ENCODE measurements at places on chromosomes 3 and 15.

DNA sequence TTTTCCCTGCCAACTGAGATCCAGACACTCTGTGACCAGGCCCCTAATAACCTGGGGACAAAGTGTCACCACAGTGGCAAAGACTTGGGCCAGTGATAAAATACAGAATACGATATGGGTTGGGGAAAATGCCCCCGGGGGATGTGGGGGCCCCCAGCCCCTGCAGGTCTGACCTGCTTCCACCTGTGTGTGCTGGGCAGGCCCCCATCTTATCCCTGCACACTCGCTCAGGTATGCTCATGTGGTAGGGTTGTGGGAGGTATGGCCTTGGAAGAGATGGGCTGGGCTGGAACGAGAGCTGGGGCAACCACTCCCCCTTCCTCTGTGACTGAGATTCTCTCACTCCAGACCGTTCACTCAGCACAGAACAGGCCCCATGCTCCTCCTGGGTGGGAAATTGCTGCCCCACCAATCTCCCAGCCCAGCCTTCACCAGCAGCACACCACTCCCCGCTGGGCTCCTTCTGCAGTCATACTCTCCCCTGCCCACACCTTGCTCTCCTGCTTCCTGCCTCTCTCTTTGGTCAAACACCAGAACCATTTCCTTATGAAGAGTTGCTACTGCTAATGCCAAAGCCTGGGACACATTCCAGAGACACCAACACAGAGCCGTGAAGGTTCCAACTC, 9.6 kb upstream of the CPEB1 start:
- no peak for DNase-seq

GRCh38 chr3:28286595-28286994, 45.2 kb downstream of the CMC1 start:
- no peak for DNase-seq

DNA sequence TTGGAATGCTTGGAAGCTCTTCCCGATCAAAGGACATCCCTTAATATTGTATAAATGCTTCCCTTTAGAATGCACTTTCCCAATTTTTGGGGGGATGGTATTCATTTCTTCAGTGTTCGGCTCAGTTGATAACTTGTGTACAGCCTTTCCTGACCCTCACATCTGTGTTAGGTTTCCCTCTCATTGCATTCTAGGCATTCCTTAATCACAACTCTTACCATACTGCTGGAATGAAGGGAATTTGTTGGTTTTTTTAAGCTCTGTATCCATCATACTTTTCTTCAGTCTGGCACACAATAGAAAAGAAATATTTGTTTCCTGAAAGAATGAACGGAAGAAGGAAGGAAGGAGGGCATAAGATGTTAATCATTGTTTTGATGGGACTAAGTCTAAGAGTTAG, 119.5 kb downstream of the CHST2 start:
- DNase-seq, result no peak

GRCh38 chr3:132343018-132343612, 25.9 kb downstream of the ACP3 start:
- DNase-seq, result no peak

DNA sequence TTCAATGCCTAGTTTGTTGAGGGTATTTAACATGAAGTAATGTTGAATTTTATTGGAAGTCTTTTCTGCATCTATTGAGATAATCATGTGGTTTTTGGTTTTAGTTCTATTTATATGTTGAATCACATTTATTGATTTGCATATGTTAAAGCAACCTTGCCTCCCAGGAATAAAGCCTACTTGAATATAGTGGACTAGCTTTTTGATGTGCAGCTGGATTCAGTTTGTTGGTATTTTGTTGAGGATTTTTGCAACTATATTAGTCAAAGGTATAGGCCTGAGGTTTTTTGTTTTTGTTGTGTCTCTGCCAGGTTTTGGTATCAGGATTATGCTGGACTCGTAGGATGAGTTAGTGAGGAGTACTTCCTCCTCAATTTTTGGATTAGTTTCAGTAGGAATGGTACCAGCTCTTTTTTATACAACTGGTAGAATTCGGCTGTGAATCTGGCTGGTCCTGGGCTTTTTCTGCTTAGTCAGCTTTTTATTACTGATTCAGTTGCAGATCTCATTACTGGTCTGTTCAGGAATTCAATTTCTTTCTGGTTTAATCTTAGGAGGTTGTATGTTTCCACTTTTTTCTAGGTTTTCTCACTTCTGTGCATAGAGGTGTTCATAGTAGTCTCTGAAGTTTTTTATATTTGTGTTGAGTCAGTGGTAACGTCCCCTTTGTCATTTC, 209.8 kb upstream of the RBMS3 start:
- DNase-seq, result no peak

GRCh38 chr3:81740731-81741130, 20.7 kb downstream of the GBE1 start:
- no peak for DNase-seq

DNA sequence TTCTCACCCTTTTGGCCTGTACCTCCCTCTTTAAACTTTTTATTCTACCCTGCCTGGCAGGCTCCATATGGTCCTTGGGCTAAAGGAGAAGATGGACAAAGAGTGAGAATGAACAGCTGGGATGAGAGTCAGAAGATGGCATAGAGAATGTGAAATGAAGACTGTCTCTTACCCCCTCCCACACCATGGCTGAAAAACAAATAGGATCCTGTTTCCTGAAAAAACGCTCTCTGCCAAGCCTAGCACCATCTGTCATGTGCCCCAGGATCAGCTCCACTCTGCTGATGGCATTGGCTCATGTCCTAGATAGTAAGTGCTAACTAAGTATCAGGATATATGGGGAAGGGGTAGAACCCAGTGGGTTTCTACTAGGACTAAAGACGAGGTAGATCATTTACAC, 238.6 kb downstream of the MEX3B start:
- DNase-seq, result no peak

- no peak for DNase-seq
Observed at GRCh38 chr3:194003114-194004057, 132.6 kb upstream of the HES1 start.

DNA sequence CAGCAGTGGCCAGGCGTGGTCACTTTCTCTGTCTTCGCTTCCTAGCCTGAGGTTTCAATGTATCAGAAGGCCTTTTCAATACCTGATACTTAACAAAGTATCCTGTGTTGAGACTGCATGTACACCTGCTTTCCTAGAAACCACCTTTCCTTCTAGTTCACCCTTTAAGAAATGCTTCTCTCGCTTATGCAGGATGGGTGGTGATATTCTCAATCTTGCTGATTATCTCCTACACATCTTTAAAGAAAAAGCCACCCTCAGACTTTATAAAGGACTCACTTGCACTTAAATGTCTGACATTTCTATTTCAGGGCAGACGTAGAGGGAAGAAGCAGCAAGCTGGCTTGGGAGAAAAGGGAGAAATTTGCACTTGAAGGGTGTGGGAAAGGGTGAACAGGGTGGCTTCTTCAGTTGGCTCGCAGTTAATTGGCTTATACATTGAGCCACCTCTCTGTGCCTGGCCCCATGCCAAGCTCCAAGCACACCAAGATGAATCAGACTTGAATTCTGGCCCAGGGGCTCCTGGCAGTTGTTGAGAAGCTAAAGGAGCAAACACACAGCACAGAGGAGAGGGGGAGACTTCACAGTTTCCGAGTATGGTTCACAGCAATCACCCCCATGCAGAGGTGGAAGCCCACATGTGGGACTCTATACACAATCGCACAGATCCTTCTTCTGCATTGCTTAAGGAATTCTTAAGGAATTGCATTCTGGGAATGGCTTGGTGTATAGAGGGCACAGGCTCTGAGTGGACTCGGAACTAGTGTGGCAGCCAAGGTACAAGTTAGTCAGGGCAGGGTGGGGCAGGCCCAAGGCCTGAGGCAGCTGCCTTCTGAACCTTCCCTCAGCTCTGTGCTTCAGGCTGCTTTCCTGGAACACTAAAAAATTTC, 1.3 kb downstream of the ARL6IP5 start:
- DNase-seq, result peak; percentile 54

GRCh38 chr3:13079051-13079450, 5.8 kb upstream of the IQSEC1 start:
- DNase-seq, result no peak

DNA sequence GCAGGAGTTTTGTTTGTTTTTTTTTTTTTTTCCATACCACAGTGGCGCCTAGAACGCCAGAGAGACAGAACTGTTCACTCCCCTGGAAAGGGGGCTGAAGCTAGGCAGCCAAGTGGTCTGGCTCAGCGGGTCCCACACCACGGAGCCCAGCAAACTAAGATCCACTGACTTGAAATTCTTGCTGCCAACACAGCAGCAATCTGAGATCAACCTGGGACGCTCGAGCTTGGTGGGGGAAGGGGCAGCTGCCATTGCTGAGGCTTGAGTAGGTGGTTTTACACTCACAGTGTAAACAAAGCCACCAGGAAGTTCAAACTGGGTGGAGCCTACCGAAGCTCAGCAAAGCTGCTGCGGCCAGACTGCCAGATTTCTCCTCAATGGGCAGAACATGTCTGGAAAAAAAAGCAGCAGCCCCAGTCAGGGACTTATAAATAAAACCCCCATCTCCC, 29.8 kb downstream of the SPICE1 start:
- no peak for DNase-seq

- DNase-seq, result no peak
Observed at GRCh38 chr15:38638811-38639210, 74.2 kb upstream of the RASGRP1 start.

DNA sequence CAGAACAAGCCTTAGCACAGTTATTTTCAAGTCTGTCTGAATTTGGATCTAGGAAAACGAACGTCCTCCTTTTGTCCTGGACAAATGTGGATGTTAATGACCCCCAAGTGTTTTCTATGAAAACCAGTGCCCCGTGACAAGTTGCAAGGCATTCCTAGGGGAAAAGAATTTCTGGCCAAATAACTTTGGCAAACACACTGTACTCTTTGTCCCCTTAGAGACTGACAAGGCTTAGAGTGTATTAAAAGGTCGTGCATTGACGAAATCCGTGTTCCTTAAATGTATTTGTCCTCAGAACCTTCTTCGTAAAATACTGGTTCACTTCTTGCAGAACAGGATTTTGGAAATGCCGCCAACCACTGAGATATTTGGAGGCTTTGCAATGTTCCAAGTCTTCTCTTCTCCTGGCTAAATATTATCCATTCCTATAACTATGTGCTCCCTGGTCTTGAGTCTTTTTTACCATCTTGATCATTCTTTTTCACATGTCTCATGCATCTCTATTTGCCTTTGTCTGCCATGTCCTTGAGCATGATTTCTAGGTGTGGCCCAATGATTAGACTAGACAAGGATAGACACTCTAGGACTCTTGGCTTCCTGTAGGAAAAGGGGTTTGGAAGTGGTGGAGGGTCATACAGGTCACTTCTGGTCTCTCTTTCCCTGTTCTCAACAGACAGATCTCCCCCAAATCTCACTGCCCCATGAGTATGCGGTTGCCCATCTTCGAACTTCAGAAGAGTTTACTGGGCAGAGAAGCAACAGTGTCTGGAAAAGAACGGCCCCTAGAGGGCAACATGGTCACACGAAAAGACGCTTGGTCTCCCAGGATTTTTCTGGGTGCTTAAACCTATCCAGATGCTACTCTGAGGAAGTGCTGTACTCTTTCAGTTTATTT, 117.5 kb downstream of the EDEM1 start:
- peak; percentile 3 for DNase-seq

DNA sequence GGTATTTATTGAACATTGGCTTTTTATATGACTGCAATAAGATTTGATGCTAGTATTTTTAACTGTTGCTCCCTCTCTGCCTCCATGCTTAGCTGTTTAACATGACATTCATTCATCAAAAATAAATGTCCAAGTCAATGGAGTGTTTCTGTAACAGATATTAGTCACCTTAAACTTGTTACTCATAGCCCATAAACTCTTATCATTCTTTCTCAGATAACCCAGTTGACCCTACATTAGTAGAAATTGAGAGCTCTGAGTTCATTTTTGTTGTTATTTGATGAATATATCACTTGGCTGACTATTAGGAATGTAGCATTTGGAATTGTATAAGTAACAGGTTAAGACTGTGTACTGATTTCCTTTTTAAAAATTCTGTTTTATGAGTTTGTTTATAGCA, 201.1 kb downstream of the UBE2E2 start:
- DNase-seq, result no peak

GRCh38 chr3:51141573-51141972, 243.5 kb upstream of the MANF start:
- DNase-seq, result no peak

DNA sequence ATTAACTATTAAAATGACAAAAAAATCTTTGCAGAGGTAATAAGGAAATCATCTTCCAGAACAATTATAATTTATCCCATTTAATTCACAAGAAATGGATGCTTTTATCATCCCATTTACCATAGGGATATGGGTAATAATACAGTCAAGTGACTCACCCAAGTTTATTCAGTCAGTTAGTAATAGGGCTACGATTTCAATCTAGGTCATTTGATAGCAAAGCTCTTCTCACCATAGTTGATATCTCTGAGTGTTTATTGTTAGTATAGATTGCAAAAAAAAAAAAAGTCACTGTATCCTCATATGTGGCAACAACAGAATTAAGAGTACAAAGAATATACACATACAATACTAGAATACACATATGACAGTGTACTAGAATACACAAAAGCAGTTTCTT, 797.1 kb downstream of the ROBO1 start:
- no peak for DNase-seq

- DNase-seq, result no peak
Observed at GRCh38 chr15:58734859-58735258, 14.6 kb downstream of the ADAM10 start.

DNA sequence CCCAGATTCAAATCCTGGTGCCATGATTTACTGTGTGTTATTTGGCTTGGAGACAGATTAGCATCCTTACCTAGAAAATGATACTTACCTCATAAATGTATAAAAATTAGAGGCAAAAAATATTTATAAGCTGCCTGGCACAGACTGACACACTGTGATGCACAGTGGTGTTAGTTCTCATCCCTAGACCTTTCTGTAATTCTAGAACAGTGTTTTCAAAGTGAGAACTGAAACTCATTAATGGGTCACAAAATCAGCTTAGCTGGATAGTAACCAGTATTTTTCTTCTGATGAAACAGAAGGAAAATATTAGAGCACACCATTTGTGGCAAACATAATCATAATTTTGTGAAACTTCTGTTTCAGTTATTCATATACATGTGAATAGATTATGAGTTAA, 17.9 kb upstream of the MTHFS start:
- DNase-seq, result no peak

DNA sequence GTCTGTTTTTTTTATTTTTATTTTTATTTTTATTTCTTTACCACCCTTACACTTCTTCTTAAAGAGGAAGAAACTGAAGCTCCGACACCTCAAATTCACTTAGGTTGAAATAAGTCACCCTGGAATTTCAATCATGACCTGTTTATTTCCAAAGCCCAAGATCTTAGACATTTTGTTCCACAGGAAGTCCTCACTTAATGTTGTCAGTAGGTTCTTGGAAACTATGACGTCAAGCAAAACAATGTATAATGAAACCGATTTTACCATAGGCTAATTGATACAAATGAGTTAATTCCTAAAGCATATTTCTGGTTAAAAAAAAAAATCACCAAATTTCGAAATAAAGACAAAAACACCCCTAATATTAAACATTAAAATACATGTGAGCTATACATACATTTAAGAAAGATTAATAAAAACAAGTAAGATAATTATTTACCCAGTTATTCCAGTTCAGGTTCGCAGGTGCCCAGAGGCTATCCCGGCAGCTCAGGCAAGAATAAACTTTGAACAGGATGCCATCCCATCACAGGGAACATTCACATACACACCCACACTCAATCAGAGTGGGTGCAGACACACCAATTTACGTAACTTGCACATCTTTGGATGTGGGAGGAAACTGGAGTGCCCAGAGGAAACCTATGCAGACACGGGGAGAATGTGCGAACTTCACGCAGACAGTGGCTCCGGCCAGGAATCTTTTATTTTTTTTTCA, 391.0 kb downstream of the RAP2B start:
- DNase-seq, result no peak

- no peak for DNase-seq
Observed at GRCh38 chr3:119849126-119849525, 67.2 kb downstream of the NR1I2 start.

Data from stimulated activated CD4-positive, alpha-beta T cell treated with anti-CD3 and anti-CD28 coated beads, Interleukin-1b, Interleukin-23, amount 100 ng/mL, for 1 hour (primary cell).